ENCODE measurements at places on chromosomes 1 and 21.

DNA sequence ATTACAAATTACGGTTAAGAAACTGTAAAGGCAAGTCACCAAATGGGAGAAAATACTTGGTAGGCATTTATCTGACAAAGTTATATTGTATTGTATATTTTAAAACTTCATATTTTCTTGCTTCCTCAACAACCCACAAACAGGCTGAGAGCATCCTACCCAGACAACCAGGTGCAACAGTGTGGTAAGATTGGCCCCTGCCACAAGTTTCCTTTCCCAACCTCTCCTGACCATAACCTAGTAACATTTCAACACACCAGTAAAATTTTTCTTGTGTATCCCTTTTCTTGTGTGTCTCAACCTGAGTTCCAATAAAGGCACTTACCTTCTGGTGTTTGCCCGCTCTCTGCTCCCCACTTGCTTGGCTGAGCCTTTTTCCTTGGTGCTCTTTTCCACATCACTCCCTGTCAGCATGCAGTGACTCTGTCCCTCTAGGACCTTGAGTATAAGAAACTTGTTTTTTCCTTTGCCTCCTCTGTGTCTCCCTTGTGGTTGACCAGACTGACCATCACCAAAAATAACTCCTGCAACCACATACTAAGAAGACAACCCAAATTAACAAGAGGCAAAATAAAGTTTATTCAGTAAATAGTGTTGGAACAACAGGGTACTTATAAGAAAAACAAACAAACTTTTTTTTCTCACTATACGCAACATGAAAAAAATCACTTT lies 40.9 kb downstream of the FCRL3 start:
- no peak for DNase-seq

DNA sequence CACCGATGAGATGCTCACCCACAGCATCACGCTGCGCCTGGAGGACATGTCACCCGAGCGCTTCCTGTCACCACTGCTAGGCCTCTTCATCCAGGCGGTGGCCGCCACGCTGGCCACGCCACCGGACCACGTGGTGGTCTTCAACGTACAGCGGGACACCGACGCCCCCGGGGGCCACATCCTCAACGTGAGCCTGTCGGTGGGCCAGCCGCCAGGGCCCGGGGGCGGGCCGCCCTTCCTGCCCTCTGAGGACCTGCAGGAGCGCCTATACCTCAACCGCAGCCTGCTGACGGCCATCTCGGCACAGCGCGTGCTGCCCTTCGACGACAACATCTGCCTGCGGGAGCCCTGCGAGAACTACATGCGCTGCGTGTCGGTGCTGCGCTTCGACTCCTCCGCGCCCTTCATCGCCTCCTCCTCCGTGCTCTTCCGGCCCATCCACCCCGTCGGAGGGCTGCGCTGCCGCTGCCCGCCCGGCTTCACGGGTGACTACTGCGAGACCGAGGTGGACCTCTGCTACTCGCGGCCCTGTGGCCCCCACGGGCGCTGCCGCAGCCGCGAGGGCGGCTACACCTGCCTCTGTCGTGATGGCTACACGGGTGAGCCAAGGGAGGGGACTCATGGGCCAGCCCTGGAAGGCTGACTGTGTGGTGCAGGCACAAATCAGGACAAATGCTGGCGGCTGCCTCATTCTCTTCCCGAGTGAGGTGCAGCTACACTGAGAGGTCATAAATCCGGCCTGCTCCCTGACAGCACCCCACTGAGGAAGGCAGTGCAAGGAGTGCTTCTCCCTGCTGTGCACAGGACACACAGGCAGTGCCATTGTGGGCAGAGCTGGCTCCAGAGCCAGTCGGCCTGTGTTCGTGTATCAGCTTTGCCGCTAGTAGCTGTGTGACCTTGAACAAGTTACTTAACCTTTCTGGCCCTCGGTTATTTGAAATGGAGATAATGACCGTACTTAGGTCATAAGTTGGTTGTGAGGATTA lies 9.4 kb downstream of the CELSR2 start:
- DNase-seq = no peak

DNA sequence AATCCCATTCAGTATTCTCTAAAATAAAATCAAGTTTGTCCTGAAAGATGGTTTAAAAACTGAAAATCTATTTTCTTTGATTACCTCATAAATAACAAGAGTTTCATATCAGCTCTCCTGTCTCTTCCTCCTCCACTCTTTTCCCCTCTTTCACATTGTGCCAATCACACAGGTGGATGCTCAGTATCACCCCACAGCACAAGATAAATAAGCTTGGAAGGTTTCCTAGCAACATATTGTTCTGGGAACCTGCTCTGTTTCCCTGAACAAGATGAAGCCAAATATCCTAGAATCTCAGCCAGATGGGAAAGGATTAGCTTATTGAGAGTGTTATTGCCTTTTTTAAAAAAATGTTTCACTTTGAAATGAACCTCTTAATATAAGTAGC lies 45.7 kb upstream of the CACYBP start:
- DNase-seq = peak; percentile 78

- DNase-seq = no peak
These were observed 15.0 kb upstream of the THEM5 start for GRCh38 chr1:151868486-151868885.

Data from NCI-H2107 (cell line).